ENCODE measurements at places on chromosomes 3 and 15. TPM values are rescaled to one million over a fixed set of nuclear protein-coding genes. Genes with fewer than 3 reads are reported as not detected.

Gene FBXO40
- total RNA-seq, result not detected

Gene RAD54L2
- 7.2 TPM for total RNA-seq

Gene PRSS50
- not detected for total RNA-seq

Gene TEX55
- total RNA-seq, result not detected

Gene STAB1
- total RNA-seq, result 4.4 TPM

Gene UBAP1L
- 0.75 TPM for total RNA-seq

Gene KBTBD8
- 0.31 TPM for total RNA-seq

Gene SCAP
- 74.8 TPM for total RNA-seq

Gene TNFSF10
- total RNA-seq, result 8.3 TPM

Gene TIPIN
- total RNA-seq, result 5.0 TPM

Gene ARPP21
- total RNA-seq, result not detected

Gene CSPG4
- 11.3 TPM for total RNA-seq

Gene CYP8B1
- not detected for total RNA-seq

Gene CNTN4
- not detected for total RNA-seq

Gene PLA2G4F
- not detected for total RNA-seq

Gene DAZL
- 0.10 TPM for total RNA-seq

Gene GABRR3
- not detected for total RNA-seq

Gene SRGAP3
- total RNA-seq, result 3.7 TPM

Gene APBA2
- 6.7 TPM for total RNA-seq

Gene PLXNA1
- 34.7 TPM for total RNA-seq

Measured in cardiac ventricle fibroblast (primary cell).